ENCODE measurements at places on chromosomes 4 and X. TPM values are rescaled to one million over a fixed set of nuclear protein-coding genes. Genes with fewer than 3 reads are reported as not detected.

- DNase-seq, result no peak
Observed at GRCh38 chrX:47745416-47745815, 86.4 kb upstream of the UXT start.

Gene CSAG1
- not detected for total RNA-seq

DNA sequence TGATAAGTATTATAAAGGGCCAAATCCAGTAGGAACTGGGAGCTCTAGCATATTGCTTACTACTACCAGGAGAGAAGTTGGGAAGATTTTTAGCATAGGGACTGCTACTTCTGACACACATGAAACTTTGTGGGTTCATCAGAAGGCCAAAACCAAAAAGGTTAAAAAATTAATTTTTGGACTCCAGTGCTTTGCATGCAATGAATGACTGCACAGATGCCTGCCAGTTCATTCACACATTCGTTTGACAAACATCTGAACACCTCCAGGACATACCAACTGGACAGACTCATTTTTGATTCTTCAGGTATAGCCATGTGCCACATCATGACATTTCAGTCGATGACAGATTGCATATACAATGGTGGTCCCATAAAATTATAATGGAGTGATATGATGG, 79.8 kb downstream of the MID1IP1 start:
- DNase-seq, result no peak

- no peak for DNase-seq
Observed at GRCh38 chr4:173522951-173523395, 7.1 kb downstream of the HAND2 start.

- peak; percentile 26 for DNase-seq
Observed at GRCh38 chr4:19971829-19972228, 279.9 kb upstream of the SLIT2 start.

Data from lung microvascular endothelial cell (primary cell).